ENCODE measurements at places on chromosomes 4 and X.

DNA sequence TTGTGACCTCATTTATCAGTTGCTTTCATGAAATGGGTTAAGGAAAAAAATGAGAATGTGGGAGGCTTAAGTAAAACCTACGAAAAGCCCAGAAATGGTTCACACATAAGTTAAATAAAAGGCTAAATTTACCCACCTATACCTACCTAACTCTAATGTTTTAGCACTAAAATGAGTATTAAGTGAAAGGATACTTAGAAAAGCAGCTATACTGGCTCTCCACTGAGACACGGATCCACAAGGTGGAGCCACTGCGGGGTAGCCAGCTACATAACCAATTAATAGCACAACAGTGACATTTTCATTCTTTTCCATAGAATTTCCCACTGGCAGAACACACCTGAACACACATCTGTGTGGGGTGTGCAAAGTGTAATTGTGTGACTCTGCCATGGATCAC is 101.9 kb downstream of the MAML3 start:
- DNase-seq = no peak

DNA sequence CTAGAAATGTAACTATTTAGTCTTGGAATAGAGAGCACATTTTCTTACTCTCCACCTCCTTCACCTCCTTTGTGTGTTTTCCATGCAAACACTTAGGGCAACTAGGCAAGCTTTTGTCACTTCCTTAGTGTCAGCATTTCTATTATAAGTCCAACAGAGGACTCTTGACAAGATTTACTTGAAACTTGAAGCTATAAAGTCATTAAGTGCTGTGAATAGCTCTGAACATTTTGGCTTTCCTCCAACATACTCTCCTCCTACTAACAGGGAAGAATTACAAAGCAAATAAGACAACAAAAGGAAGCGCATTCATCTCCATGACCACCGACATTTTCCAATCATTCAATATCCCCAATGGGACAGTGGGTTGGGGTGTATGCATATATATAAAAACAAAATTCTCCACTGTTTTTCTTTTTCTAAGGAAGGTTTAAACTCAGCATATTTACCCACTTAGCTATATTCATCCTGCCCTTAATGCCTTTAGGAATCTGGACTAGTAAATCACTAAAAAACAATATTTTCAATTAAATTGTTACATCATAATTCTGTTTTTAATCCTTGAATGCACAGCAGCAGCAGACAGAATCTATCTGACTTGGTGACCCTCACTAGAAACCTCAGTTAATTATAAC is 264.6 kb downstream of the SNCA start:
- DNase-seq = no peak

- no peak for DNase-seq
These were observed 144.0 kb upstream of the ADAMTS3 start for GRCh38 chr4:72712997-72713396.

GRCh38 chr4:108916638-108917037 is 153.8 kb upstream of the ETNPPL start:
- DNase-seq = no peak

DNA sequence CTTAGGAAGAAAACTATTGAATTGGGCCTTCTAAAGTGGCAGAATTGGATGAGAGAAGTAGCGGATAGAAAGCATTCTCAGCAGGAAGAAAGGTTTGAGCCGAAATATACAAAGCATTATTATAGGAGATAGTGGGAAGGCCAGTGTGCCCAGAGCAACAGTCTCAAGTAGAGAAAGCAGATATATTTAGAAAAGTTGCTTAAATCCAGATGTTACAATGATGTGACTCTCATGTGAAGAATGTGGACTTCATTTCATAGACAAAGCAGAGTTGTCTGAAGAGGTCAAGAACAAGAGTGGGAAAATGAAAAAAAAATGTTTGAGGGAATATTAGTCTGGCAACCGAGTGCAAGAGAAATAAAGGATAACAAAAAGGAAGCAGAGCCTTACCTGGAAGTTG is 66.9 kb downstream of the SYNPO2 start:
- no peak for DNase-seq

DNA sequence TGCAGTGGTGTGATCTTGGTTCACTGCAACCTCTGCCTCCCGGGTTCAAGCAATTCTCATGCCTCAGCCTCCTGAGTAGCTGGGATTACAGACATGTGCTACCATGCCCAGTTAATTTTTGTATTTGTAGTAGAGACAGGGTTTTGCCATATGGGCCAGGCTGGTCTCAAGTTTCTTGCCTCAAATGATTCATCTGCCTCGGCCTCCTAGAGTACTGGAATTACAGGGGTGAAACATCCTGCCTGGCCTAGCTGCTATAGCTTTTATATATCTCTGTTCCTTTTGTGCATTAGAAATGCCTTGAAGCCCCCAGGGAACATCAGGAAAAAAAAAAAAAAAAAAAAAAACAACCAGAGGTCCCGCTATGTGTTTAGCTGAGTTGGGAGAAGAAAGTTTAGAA is 34.8 kb downstream of the UBE2K start:
- no peak for DNase-seq

GRCh38 chr4:180657881-180658280 is 1585.3 kb upstream of the TENM3 start:
- no peak for DNase-seq

GRCh38 chr4:25065431-25065858 is 34.7 kb upstream of the LGI2 start:
- no peak for DNase-seq

- DNase-seq = no peak
These were observed 8.5 kb downstream of the NUDT11 start for GRCh38 chrX:51487960-51488267.

DNA sequence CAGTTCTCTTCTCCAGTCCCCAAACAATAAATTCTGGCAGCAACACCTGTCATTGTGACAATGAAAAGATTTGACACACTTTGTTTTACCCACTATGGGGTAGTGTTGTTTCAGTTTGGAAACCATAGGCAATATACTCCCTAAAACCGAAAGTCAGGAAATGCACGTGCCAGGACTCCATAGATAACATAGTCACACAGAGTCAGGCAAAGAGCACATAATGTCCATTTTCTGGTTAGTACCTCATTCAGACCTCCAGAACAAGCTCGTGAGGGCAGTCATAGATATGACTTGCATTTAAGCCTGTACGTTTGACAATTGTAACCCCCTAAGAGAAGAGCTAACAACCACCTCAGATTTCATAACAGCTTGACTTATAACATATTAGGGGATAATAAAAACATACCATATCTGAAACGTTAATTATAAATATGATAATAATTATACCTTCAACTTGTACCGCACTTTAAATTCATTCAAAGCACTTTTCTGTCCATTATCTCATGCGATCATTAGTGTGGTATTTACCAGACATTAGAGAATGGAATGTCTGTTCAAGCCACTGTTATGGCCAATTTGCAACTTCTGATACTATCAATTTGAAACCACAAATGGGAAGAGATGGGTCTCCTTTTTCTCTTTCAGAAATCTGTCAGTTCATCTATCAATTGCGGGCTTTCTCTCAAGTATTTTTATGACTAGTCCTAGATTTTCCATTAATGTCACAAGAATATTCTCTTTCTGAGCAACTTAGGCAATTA is 147.4 kb downstream of the LDB2 start:
- DNase-seq = no peak

- no peak for DNase-seq
These were observed 5.8 kb downstream of the TAFAZZIN start for GRCh38 chrX:154417157-154417556.

DNA sequence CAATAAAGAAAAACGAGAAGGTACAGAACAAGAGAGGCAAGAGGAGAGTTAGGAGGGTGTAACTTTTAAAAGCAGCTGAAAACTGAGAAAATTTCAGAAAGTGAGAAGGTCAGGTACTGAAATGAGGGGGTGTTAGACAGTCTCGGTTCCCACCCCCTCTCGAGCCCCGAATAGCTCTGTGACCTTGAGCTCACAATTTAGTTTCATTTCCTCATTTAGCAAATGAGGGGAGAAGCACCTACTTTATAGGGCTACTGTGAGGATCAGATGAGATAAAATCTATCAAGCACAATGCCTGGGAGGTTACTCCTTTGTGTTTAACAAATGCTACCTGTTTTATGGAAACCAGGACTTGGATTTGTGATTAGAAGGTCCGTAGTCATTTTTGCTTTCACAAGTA is 4.9 kb downstream of the UGT8 start:
- no peak for DNase-seq

DNA sequence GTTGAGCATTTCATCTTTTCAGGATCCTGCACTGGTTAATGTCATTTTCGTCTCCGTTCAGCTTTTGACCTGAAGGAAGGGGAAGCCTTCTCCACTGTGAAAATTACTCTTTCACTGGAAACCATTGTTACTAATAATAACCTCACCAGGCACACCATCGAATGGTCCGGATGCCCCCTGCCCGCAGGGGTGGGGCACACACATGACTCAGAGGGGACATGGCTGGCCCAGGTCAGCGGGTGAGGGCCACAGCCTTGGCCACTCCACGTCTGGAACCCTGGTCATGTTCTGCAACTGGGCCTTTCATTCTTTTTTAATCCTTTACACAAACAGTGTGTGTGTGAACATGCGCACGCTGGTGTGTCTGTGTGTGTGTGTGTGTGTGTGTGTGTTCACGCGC is 191.8 kb downstream of the BCOR start:
- no peak for DNase-seq

DNA sequence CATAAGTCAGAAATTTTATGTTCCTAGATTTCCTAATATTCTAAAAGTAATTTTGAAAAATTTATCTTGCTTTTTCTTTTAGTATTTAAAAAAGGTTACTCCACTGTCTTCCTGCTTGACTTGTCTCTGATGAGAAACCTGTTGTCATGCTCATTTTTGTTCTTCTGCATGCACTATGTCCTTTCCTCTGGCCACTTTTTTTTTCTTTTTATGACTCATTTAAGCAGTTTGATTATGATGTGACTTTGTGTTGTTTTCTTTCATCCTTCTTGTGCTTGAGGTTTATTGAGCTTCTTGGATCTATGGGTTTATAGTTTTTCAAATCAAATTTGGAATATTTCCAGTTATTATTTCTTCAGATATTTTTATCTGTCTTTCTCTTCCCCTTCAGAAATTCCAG is 12.0 kb upstream of the UFSP2 start:
- no peak for DNase-seq

DNA sequence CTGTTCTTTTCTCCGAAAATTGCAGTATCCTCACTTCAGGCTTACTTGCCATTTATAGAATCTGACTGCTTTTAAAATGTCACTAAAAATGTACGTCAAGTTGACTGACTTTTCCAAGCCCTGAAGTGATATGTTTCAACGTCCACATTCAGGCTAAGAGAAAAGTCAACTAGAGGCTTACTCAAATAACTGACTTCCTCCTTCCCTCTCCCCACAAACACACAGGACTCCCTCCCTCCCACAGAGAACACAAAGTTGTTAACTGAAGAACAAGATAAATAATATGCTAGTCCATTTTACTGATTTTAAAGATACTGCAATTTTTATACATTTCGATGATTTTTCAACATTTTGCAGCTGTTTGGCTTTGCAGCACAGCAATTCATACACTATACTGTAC is 13.8 kb upstream of the CDKL2 start:
- DNase-seq = no peak

GRCh38 chr4:152594978-152595925 is 59.4 kb upstream of the FBXW7 start:
- DNase-seq = no peak

DNA sequence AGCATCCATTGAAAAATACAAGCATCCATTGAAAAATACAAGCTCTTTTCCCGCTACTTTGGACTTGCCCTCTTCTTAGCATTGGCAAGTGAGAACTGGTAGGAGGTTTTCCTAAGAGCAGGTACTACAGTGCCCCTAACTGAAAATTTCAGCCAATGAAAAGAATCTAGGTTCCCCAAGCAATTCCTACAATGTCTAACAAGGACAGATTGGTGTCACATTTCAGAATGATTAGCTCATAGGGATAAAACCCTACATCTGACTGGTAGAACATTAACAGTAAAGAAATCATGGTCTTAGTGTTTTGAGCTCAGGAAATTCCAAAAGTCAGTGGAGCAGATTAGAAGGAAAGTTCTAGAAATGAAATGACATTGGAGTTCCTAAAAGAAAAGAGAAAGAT is 68.6 kb upstream of the QRFPR start:
- DNase-seq = no peak

- DNase-seq = no peak
These were observed 2309.4 kb upstream of the AGA start for GRCh38 chr4:179751669-179752068.

- no peak for DNase-seq
These were observed 316.0 kb downstream of the TRIML1 start for GRCh38 chr4:188455062-188455752.

DNA sequence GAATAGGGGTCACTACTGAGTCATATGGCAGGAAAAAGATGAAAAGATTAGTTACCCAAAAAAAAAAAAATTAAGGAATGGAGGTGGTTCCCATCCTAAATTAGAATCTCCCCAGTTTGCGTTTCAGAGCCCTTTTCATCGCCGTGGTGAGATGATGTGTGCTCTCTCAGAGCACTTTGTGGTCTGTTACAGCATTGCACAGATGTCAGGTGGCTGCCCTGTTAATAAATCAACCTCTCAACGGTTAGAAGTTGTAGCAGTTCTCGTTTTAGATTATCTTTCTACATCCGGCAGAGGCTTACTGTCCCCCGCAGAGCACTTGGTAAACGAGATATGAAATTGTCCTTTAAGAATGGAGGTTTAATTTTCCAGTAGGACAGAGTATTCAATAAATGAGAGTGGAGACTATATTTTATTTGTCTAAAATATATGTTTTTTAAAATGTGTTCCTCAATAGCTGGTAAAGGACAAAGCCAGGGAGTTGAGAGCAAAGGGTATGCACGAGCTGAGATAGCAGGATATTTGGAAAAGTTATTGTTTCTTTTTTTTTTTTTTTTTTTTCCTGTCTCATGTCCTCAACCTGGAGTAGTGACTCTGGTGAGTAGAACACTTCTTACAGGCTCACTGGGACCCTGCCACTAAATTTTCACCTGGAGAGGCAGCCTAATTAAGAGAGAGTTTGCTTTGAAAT is 26.9 kb downstream of the AFF1 start:
- DNase-seq = no peak

DNA sequence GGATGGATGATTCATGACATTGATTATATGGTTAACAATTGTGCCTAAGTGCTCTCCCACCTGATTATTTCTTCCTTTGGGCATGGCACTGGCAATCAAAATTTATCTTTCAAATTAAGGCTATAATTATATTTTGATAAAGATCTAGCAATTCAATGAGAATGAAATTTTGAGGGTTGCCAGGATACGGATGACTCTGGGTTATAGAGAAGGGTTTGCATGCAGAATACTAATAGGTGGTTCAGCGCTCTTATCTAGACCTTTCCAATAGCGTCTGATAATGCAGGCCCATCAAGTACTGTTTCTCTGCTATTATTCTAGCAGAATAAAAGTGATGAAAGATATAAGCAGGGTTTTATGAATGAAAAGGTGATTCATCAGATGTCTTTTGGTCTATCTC is 74.9 kb upstream of the SCML1 start:
- DNase-seq = no peak

- DNase-seq = no peak
These were observed 85.6 kb downstream of the ANTXR2 start for GRCh38 chr4:79987401-79987800.
